ENCODE measurements at places on chromosomes 2 and 18.

GRCh38 chr2:1455466-1455865 is 42.2 kb downstream of the TPO start:
- no peak for DNase-seq

DNA sequence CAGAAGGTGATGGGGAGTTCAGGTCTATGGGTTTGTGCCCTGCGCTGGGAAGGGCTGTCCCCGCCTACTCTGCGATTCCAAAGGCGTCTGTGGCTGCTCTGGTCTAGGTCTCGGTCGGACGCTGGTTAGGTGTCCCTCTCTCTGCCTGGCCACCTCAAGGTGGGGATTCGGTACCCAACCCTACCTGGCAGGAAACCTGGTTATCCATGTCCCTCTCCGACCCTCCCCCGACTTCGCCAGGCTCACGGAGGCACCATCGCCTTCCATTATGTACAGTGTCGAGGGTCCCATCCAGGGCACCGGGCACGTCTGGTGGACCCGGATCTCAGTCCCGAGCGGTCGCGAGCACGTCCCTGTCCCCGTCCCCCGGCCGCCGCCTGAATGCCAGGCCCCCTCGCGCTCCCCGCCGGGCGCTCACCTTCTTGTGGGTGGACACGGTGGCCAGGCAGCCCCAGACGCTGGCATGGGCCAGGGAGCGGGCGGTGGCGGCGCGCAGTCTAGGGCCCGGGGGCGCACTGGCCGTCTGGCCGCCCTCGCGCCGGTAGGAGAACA is 628 bp downstream of the CREG2 start:
- no peak for DNase-seq

- DNase-seq: no peak
These were observed 160.6 kb downstream of the GALNT3 start for GRCh38 chr2:165633431-165633830.

DNA sequence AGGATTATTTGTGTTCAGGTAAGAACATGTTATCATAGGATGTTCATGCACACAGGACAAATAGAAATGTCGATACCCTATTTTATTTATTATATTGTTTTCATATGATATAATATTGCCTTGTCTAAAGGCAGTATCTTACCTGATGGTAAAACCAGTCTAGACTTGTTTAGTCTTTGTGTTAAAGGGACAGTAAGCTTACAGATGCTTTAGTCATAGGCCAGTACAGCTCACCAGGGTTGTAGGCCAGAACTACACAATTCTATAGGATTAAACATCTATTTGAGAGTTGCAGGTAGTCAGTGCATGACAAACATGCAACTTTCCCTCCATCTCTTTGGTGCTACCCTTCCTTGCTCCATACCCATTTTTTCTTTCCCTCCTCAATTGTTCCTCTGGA is 158.5 kb downstream of the GALNT3 start:
- DNase-seq: no peak

DNA sequence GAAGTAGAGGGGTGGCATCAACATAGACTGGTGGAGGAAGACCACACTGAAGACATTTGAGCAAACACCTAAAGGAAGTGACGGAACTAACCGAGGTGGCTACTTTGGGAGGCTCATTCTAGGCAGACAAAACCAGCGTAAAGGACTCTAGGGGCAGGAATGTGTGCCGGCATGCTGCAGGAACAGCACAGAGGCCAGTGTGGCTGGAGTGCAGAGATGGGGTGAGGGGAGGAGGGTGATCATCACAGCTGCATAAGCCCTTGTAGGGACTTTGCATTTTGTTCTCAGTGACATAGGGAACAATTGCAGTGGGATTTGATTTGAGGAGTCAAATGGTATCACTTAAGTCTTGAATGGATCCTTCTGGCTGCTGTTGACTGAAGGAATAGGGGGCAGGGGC is 253.5 kb downstream of the NCKAP5 start:
- DNase-seq: no peak

- DNase-seq: no peak
These were observed 18.8 kb upstream of the TNS1 start for GRCh38 chr2:218021536-218022071.

Data from NCI-H1105 (cell line).